ENCODE measurements at places on chromosomes 6 and 20.

- DNase-seq: no peak
Measured at GRCh38 chr6:136112262-136112661, 137.8 kb downstream of the MTFR2 start.

DNA sequence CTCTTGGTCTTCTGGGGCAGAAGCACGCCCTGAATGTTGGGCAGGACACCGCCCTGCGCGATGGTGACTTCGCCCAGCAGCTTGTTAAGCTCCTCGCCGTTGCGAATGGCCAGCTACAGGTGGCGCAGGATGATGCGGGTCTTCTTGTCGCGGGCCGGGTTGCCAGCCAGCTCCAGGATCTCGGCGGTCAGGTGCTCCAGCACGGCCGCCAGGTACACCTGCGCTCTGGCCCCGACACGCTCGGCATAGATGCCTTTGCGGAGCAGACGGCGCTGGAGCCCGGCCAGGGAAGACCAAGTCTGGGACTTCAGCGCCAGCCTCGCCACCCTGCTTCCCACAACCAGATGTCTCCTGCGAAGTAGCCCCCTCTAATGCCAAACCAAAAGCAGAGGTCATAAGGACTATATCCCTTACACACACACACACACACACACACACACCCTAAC, 8.0 kb upstream of the SLC17A3 start:
- DNase-seq: no peak

- DNase-seq: no peak
Measured at GRCh38 chr6:160853946-160854345, 137.6 kb upstream of the MAP3K4 start.

DNA sequence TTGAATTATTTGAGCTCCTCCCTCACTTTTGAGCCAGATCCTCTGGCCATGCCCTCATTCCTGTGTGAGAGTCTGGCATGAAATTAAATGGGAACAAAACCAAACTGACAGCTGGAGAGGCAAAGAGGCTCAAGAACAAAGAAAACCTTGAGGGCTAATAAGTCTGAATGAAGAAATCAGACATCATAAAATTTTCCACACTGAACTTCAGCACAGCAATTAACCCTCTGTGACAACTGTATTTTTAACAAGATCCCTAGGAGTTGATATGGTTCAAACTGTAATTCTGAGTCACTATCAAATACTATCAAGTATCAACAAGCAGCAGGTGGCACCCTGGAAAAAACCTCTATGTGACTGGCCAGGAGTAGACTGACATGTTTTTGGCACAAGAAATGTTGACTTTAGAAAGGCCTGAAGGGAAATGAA, 109.4 kb upstream of the EMILIN3 start:
- peak; percentile 80 for DNase-seq

DNA sequence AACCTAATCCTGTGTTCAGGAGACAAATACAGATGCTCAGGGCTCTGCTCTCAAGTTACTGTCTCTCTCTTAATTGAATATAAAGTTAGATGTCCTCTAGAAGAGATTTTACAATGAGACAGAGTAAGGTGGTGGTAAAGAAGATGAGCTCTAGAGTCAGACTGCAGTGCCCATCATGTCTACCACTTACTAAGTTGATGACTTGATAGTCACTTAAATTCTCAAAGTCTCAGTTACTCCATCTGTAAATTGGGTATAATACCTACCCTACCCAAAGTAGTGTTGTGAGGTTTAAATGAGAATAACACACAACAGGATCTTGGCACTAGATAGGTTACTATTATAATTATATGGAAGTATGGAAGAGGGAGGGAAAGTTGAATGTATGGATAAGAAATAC, 1.6 kb downstream of the DHX35 start:
- DNase-seq: no peak

DNA sequence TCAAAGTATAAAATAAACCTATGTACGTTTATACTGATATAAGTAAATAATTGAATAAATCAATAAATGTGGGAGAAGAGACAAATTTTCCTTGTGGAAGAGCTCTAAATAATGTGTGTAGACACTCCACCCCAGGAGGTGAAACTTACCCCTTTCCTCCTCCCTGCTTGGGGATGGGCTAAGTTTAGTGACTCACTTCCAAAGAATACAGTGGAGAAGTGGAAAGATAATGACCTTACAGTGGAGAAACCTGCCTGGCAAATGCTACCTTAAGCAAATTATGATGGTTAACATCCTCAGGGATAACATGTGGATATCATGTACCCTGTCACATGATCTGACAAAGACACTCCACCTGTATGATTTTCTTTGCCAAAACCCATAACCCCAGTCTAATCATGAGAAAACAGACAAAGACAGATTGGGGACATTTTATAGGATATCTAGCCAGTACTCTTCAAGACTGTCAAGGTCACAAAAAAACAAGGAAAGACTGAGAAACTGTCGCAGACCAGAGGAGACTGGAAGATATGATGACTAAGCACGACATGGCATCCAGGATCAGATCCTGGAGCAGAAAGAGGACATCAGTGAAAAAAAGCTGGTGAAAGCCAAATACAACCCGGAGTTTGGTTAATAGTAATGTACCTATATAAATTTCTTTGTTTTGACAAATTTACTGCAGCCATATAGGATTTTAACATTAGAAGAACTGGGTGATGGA, 195.5 kb upstream of the PRDM1 start:
- no peak for DNase-seq

- DNase-seq: no peak
Measured at GRCh38 chr6:130466052-130466747, 100.4 kb downstream of the TMEM200A start.

GRCh38 chr6:44327096-44327495, 13.9 kb upstream of the AARS2 start:
- no peak for DNase-seq

GRCh38 chr6:30042476-30042875, 18.6 kb upstream of the POLR1H start:
- DNase-seq: no peak

DNA sequence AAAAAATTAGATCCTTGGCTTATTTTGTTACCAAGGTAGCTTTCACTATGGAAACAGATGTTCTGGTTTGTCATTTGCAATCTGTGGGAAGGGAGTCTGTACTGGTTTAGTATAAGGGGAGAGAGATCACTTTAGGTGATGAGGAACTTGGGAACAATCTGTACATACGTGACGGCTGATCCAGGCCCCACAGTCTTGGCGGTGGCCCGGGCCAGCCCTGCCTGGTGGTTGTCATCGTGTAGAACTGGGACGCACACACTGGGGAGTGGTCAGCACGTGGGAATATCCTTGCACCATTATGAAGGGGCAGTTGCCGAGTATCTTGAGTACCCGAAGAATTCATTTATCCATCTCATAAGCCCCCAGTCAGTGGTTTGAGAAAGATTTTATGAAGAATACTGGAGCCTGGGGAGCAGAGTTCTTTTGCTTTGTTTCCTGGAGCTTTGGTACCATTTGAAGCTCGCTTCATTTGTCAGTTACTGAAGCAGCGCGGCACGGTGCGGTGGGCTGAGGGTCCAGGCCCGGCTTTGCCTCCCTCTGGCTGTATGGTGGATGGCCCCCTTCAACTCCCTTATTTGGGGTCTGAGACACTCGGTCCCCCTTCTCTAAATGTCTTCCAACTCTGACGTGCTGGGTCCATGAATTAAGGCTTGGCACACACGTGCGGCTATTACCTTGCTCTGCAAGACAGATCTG, 22.8 kb upstream of the CLDN20 start:
- DNase-seq: no peak

DNA sequence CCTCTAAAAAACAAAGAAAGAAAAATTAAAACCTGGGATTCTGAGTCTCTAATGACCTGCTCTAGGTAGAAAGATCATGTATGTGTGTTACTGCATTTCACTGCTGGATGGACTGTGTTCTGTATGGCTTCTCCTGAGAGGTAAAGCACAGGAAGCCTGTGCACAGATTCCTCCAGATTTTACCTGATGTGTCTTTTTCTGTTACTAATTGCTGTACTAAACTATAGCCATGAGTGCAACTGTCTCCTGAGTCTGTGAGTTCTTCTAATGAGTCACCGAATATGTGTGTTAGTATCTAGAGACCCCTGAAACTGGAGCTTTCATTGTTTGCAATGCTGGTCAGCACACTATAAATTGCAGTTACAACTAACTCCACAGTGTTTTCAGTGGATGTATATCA, 270.8 kb downstream of the CDKAL1 start:
- DNase-seq: no peak

DNA sequence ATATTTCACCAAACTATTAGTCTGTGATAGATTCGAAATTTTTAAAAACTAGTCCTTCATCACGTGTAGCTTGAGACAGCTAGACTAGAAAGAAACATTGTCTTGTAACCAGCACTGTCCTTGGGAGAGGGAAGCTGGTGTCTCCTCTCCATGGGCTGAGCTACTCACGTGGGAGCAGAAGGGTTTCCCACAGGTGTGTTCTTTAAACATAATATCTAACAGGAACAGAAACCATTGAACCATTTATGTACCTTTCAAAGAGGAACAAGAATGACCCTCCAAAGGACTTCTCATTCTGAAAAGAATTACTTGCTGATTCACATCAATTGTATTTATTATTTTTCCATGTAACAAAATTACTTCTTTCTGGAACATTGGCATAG, 72.4 kb upstream of the SYNJ2 start:
- no peak for DNase-seq

- DNase-seq: no peak
Measured at GRCh38 chr6:139534472-139535115, 160.1 kb upstream of the CITED2 start.

- no peak for DNase-seq
Measured at GRCh38 chr6:111842891-111843290, 30.4 kb downstream of the FYN start.

Measured in GM04503 (cell line).